ENCODE measurements at places on chromosomes 13 and 19.
A peak's percentile ranks its signal among the peaks of the same experiment; 100 is the strongest.

DNA sequence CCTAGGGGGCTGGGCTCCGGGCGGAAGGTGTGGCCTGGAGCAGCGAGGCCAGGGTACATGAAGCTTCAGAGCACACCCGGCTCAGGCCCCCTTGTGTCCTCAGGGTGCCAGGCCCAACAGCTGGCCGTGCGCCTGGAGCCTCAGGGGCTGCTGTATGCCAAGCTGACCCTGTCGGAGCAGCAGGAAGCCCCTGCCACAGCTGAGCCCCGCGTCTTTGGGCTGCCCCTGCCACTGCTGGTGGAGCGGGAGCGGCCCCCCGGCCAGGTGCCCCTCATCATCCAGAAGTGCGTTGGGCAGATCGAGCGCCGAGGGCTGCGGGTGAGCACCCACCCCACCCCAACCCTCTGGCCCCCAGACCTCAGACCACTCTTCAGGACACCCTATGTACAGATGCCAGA lies 3.2 kb downstream of the SYDE1 start:
- no peak for DNase-seq

DNA sequence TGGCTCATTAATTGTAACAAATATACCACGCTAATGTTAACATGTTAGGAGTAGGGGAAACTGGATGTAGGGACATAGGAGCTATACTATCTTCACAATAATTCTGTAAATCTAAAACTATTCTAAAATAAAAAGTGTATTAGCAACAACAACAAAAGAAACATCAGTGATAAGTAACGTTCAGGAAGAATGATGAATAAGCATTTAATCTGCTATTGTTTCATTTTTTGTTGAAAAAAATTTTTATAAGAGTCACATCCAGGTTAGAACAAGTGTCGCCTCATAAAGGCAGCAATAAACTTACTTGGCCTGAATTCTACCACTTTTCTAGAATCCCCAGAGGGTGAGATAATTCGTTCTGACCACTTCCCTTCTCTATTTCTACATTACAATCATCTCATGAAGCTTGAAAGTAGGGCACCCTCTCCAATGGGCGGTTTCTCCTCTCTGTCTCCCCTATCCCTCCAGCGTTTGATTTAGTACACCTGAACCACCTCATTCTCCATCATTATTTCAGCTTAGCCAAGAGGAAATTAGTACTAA lies 253.1 kb upstream of the IPO5 start:
- no peak for DNase-seq

DNA sequence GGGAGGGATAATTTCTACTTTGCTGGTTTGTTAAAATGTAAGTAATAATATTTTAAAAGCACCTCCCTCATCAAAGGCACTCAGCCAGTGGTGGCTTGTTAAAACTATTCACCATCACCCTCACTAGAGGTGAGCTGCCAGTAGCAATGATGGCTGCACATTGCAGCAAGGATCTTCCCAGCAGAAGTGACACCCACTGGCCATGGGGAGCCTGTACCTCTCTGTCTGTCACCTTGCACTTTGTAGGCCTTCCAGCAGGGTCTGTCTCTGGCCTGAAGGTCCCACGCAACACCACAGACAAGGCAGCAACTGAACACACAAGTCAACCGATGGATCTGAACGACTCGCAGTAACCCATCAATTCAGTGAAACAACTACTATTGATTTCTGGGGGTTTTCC lies 47.3 kb upstream of the C13orf42 start:
- DNase-seq: no peak

DNA sequence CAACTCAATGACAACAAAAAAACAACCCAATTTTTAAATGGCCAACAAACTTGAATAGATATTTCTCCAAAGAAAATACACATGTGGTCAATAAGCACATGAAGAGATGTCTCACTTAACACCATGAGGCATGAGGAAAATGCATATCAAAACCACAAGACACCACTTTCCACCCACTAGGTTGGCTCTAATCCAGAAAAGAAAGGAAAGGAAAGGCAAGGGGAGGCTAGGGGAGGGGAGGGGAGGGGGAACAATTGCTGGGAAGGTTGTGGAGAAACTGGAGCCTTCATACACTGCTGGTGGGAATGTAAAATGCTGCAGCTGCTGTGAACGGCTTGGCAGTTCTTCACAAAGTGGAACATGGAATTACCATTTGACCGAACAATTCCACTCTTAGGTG lies 854.3 kb downstream of the UQCRFS1 start:
- DNase-seq: no peak

GRCh38 chr19:47075941-47076340 lies 27.5 kb upstream of the TMEM160 start:
- no peak for DNase-seq

- DNase-seq: no peak
Measured at GRCh38 chr13:113118261-113119021, 4.2 kb upstream of the F10 start.

DNA sequence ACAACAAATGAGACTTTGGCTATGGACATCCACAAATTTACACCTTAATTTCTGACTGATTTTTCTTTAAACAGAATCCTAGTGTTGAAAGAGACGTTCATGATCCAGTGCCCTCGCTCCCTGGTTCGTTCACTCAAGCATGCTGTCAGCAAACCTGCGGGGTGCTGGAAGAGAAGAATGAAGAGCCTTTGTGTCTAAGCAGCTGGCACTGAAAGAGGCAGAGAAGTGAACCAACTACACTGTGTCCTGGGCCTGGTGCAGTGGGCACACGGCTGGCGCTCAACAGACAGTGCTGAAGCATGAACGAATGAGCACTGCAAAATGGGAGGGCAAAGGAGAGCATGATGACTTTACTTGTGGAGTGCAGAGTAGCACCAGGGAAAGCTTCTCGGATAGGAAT lies 46.8 kb downstream of the MIPEP start:
- no peak for DNase-seq

GRCh38 chr19:927351-927779 lies 1.5 kb downstream of the ARID3A start:
- DNase-seq: no peak

DNA sequence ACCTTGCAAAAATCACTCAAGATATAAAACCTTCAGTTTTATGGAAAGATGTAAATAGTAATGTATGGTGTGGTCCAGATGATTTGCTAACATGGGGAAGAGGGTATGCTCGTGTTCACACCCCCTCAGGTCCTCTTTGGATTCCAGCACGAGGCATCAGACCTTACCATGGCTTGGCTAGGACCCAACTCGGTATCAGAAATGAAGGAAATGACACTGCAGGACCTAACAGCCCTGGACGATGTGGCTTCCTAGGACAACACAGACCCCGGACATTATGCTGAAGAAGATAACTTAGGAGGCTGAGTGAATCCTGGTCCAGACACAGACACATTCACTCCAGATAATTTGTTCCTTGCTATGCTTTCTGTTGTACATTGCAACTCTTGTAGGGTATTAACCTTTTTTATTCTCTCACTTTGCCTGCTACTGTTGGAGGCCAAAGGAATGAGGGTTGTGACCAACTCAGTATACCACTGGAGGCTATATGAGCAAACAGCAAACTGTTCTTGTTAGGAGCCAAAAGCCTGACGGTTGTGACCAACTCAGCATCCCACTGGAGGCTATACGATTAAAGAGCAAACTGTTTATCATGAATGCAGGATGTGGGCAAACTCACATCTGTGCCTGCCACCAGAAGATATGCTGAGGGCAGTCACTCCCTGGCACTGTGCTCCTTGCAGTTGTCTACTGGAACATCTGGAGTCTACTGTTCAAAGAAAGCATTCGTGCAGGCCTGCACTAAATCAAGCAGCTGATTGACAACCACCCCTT lies 121.7 kb downstream of the ZNF429 start:
- DNase-seq: no peak

- no peak for DNase-seq
Measured at GRCh38 chr19:18171605-18172327, 1.8 kb upstream of the IFI30 start.

GRCh38 chr19:47895165-47895782 lies 9.2 kb upstream of the SULT2A1 start:
- no peak for DNase-seq

- peak; percentile 58 for DNase-seq
Measured at GRCh38 chr19:43526884-43527859, at the start of gene ETHE1. Gene ETHE1 (minus strand): TSS chr19:43527201. CDS start chr19:43527177, 24 bp downstream.

DNA sequence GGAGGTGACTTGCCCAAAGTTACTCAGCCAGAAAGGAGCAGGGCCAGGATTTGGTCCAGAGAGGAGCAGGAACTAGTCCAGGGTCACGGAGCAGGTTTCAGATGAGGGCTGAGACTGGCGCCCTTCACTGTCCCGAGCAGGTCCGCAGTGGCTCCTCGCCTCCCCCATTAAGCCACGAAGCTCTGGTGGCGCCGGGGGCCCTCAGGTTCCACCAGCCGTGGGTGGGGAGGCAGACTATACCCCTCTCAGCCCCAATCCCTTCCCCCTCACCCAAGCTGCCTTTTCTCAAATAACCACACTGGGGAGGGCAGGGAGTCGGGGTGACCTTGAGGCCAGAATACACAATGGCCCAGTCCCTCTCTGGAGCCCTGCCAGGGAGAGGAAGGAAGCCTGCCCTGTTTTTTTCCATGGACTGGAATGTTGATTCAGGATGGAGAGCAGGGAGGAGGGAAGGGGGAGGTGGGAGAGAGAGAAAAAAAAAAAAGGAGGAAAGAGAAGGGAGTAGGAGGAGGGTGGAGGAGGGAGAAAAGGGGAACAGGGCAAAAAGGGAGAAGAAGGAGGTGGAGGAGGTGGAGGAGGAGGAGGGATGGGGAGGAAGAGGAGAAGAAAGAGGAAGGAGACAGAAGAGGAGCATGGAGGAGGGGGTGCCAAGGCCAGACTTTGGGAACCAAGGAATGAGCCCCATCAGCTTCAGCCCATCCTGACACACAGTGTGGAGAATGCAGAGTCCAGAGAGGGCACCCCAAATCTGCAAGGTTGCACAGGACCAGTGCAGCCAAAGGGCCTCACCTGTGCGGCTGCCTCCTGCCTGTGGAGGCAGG lies 19.7 kb downstream of the CEACAM16 start:
- DNase-seq: peak; percentile 55

DNA sequence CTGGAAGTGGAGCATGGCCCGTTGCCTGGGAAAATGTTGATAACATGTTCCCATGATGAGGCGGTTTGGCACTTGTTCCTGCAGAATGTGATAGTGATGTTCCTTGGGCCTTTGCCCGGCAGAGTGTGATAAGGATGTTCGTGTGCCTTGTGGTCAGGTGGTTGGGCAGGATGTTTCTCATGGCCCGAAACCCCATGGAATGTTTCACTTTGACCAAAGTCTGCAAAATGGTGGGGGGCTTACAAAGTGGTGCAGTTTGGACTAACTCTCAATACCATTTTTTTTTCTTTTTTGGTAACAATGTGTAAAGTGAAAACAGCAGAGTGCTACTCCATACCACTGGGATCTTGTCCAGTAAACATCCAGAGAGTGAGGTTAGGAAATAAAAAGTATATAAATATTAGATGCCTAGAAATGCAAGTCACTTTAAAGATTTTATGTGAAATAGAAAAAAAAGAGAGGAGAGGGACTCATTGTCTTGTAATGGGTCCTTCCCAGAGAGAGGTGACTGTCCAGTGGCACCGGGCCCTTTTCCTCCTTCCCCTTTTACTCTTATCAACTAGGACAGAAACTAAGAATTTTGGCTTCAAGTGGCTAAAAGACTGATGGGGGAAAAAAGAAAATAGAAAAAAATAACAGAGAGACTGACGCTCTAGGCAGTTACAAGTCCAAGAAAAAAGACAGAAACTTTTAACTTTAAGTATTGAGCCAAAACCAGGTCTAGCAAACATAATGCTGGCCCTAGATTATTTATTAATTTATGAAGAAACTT lies 5.7 kb downstream of the FPR3 start:
- DNase-seq: no peak

- no peak for DNase-seq
Measured at GRCh38 chr13:52118595-52118994, 10.3 kb downstream of the NEK5 start.

- DNase-seq: no peak
Measured at GRCh38 chr19:33204136-33204973, 10.2 kb downstream of the LRP3 start.

DNA sequence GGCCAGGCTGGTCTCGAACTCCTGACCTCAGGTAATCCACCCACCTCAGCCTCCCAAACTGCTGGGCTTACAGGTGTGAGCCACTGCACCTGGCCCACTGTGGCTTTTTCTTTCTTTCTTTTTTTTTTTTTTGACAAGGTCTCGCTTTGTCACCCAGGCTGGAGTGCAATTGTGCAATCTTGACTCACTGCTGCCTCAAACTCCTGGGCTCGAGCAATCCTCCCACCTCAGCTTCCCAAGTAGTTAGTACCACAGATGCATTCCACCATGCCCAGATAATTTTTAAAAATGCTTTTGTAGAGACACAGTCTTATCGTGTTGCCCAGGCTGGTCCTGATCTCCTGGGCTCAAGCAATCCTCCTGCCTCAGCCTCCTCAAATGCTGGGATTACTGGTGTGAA lies 12.1 kb upstream of the FCGBP start:
- no peak for DNase-seq

DNA sequence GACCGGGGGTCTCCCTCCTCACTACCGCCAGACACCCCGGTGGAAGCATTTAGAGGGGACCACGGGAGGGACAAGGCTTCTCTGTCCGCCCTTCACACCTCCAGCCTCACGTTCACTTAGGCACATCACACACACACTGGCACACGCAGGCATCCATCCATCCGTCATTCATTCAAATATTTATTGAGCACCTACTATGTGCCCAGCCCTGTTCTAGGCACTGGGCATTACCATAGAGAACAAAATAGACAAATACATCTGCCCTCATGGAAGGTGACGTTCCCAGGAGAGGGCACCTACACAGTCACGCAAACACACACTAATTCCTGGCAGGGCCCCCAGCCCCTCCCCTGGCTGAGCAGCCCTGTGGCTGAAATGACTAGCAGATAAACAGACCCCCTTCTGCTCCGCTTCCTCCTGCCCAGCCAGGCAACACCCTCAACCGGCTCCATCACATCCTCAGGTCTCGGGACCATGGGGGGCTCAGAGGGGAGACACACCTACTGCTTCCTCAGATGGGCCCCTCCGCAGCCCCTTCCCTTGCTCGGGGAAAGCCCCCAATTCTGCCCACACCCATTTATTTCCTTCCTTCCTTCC lies 3.7 kb upstream of the NOP53 start:
- DNase-seq: no peak

GRCh38 chr19:7980168-7980567 lies 25.3 kb downstream of the ELAVL1 start:
- no peak for DNase-seq

GRCh38 chr19:10122045-10122444 lies 2.3 kb upstream of the EIF3G start:
- DNase-seq: no peak

GRCh38 chr13:113596321-113597200 lies 12.0 kb downstream of the TFDP1 start:
- DNase-seq: no peak

Measured in pons (tissue), 1 donor.